ENCODE measurements at places on chromosomes 5 and 9.

GRCh38 chr5:74304536-74304935 is 336.0 kb downstream of the ENC1 start:
- no peak for DNase-seq

DNA sequence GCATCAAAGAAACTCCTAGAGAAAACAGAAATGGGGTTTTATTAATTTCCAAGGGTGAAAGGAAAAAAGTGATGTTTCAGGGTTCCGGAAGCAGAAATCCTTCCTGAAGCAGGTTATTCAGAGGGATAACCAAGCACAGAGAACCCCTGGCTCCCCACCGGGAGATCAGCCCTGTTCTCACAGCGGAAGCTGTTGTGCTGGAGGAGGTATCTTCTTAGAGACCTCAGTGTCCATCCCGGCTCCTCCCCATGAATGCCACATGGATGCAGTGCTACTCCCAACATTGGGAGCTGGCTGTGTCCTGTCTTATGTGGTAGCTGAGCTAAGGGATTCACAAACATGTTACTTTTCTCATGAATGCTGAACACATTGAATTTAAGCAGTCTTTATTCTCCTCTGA is 80.9 kb upstream of the IRX2 start:
- no peak for DNase-seq

DNA sequence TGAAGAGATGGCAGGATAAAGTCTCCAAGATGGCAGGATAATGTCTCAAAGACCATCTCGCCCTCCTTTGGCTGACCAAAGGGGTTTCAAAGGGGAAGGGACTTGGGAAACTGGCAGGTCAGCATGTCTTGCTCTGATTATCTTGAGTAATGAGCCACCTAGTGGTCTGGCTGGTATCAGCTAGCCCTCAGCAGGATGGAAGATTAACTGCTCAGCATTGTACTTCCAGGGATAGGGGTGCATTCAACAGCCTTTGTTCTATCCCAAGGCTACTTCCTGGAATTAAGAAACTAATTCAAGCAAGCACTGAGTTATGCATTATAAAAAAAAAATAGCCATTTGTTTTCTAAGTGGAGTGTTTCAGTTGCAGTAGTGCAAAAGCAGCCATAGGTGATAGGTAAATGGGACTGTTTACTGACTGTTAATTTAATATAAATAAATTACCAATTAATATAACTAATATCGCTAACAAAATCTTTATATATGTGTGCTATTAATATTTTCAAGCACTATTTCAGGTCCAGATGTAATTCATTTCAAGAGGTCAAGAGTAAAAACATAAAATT is 555.5 kb downstream of the CDH9 start:
- no peak for DNase-seq

- DNase-seq = no peak
Measured at GRCh38 chr5:147309621-147310020, 74.8 kb downstream of the STK32A start.

DNA sequence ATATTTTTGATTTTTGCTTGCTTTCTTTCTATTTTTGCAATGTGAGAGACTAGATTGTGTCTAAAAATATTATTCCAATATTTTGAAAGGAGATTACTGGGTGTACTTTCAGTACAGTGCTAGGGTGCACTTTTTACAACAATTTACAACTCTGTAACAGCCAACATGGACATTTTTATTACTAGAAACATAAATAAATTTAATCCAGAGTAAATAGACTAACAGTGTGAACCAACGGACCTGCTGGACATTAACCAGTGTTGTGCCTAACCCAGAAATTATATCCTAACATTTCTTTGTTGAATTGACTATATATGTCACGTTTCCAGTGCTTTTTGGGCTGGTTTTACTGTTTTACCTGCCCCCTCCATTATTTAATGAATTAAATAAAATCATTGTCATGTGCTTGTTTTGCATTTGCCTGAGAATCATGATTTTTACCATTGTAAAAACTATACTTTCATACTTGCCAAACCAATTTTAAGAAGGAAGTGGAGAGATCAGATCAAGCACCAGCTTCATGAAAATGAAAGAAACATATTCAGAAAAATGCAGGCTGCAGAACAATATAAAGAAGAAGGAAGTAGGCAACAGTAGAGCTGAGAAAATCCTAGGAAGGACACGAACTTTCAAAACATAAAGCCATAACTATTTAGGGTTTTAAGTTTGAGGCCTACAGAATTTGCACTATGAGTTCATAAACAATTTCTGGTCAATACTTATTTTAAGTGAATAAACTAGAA is 400.8 kb upstream of the PIK3R1 start:
- no peak for DNase-seq

GRCh38 chr5:93587597-93588351 is 4.8 kb downstream of the NR2F1 start:
- DNase-seq = no peak

DNA sequence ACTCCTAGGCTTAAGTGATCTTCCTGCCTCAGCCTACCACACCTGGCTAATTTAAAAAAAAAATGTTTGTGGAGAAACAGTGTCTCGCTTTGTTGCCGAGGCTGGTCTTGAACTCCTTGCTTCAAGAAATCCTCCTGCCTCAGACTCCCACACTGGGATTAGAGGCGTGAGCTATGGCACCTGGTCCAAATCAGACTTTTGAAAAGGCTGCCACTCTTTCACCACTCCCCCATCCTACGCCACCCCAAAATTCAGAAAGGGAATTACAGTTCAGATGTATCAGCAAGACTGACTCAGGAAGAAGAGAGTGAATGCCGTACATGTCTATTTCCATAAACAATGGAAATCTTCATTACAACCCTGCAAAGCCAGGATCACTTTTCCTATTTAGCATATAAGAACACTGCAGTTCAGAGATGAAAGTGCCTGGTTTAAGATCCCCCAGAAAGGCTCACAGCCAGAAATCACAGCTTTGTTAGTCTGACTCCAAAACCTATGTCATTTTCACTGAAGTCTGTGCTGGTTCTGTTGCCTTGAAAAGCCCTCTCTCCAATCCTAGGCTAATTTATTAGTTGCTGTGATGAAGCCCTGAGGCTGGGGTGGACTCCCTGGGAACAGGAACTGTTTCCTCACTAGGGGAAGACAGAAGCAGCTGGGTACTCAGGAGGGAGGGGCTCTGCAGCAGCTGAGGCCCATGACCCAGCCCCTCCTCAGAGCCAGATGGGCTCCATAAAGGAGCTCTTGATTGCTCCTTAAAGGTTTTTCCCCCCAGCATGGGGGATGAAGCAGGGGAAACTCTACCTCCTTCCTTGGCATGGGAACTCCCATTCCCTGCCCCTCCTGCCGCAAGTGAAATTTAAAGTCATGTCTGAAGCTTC is 3.1 kb downstream of the FBLL1 start:
- no peak for DNase-seq

GRCh38 chr5:168123631-168124528 is 167.6 kb upstream of the WWC1 start:
- DNase-seq = no peak

DNA sequence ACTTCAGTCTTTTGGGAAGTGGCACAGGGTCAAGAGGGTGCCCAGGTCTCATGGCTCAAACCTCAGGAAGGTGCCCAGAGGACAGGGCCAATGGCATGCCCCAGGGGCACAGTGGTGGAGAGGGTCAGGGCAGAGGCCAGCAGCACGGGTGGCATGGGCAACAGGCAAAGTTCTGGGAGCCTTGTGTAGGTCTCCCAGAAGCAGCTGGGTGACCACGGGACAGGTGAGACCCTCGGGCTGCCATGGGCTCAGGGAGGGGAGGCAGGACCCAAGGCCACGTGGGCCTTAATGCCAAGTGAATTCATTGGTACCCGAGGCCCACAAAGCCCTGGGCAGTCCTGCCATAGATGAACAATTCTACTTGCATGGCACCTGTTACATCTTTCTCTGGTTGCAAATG is 72.4 kb upstream of the ADAMTS2 start:
- DNase-seq = no peak

DNA sequence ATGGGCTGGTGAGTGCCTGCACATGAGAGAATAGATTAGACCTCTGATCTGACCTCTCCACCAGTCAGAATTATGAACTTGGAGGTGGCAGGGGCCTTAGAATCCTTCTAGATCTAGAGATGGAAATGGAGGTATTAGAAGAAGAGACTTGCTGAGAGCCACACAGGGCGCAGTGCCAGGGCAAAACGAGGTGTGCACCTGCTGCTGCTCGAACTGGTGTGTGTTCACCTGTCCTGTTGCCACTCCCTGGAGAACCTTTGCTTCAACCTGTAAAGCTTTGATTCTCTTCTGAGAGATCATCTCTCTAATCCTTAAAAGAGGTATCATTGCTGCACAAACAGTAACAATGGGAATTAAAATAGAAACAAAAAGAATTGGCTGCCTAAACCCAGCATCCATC is 24.9 kb downstream of the FRMPD1 start:
- DNase-seq = no peak

- DNase-seq = no peak
Measured at GRCh38 chr5:75716715-75717081, 539 bp downstream of the POC5 start.

DNA sequence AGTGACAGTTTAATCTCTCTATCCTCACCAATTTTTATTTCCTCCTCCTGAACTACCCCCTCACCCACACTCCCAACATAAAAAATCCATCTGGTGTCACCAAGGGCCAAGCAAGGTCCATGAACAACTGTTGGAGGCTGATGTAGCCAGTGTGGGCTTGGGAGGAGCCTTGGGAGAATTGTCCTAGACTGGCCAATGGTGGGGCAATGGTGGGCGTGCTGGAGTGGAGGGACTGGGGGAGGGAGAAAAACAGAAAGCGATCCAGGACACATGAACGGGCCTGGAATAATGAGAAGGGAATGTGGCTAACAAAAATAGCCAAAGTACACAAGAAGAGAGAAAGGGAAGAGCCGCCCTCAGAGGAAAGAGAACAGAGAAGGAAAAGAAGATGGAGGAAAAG is 272.6 kb downstream of the ENC1 start:
- no peak for DNase-seq

GRCh38 chr9:127723444-127723843 is 7.6 kb downstream of the TTC16 start:
- DNase-seq = no peak

DNA sequence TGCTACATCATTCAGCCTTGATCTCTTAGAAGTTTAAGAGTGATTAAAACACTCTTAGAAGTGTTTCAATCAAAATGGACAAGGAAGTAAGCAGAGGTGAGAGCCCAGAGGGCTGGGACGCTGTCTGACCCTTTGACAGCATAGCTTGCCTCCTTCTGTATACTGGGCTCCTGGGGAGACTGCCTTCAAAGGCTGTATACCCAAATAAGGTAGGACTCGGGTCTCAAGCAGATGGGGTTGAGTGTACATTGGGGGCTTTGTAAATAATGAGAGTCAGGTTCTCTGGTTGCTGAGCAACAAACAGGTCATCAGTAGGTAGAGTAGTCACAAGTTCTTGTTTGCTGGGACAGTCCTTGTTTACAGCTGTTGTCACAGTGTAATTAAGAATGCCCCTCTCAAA is 97.1 kb downstream of the PJA2 start:
- no peak for DNase-seq
